ENCODE measurements at places on chromosomes 1 and 21.

DNA sequence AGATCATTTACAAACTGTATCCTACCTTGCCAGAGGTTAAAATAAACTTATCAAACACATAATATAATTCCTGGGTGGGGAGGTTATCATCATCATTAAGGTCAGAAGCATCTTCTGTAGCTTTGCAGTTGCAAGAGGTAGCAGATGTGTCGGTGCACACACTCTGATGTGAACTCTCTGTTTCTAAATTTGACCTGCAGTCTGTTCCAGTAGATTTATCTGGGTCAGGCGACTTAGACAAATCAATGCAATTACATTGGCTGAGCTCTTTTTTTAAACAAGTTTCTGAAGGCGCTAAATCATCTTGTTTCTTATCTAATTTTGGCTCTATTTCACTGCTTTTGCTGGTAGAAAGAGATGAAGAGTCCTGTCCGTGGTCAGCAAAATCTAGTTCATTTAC, 70.4 kb downstream of the PRPF38A start:
- DNase-seq = no peak

- DNase-seq = no peak
Measured at GRCh38 chr1:173445164-173445563, 32.0 kb upstream of the PRDX6 start.

GRCh38 chr1:175314300-175314699, 121.7 kb upstream of the KIAA0040 start:
- no peak for DNase-seq

DNA sequence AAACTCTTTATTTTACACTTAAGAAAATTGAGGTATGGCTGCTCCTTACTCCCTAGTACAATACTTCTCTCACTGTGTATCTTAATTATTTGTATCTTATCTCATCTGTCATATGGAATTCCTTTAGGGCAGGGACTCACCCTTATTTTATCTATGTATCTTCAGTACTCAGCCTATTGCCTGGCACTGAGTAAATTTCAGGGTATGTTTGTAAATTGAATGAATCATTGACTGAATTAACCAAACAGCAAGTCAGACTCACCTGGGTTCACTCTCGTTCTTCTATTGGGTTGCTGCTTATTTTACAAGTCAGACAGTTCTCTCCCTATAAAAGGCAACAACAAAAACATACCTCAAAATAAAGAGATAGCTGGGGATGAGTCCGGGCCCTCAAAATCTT, 63.8 kb downstream of the LAMC1 start:
- DNase-seq = no peak

GRCh38 chr21:25370311-25370744, 237.0 kb downstream of the MRPL39 start:
- peak; percentile 99 for DNase-seq

- DNase-seq = no peak
Measured at GRCh38 chr1:64100791-64101190, 102.6 kb upstream of the UBE2U start.

DNA sequence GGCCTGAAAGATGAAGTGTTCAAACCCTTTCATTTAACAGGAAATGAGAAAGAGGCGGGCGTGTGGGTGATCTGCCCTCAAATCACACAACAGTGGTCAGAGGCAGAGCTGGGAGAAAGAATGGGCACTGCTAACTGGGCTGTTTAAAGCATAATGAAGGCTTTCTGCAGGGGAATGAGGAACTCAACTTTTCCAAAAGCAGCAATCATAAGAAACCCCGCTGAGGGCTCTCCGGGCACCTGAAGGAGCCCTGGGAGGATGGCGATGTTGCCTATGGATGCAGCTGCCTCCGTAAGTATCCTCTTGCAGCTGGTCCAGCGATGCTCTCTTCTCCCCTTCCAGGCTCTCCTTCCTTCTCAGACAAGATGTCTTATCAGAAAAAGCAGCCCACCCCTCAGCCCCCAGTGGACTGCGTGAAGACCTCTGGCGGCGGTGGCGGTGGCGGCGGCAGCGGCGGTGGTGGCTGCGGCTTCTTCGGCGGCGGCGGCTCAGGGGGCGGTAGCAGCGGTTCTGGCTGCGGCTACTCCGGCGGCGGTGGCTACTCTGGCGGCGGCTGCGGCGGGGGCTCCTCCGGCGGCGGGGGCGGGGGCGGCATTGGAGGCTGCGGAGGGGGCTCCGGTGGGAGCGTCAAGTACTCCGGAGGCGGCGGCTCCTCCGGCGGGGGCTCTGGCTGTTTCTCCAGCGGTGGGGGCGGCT, 1.2 kb downstream of the LORICRIN start:
- DNase-seq = no peak

DNA sequence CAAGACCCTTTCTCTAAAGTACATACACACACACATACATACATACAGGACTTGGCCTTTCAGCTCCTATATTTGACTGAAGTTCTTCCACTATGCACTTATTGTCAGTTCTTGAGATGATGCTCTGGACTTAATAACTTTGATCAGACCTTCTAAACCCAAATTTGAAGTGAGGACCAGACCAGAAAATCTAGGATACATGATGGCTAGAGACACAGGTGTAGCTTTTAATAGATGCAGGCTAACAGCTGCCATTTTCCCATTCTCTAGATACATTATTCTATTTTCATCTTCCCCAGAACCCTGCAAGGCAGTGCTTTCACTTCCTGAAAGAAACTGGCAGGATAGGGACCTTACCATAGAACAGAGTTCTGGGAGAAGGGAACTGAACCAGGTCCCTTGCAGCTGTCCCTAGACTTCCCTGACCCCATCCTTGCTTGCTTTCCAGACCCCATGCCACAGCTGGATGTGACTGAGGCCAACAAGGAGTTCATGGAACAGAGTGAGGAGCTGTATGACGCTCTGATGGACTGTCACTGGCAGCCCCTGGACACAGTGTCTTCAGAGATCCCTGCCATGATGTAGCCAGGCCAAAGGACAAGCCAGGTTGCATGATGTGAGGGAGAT, 14.9 kb upstream of the RAB42 start:
- no peak for DNase-seq

DNA sequence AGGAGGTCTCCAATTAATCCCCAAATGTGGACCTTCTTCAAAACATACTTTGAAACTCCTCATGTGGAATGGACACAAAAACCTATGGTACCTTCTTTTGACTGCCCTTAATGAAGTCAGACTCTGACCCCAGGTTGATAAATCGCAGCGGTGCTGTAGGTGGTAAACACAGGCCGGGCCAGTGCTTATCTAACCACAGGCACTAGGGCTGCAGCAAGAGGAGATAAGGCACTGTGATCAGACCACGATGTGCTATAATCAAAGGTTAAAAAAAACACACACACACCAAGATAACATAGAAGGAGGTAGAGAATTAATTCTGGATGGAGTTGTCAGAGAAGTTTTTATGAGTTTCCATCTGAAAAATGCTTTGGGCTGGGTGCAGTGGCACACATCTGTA, 52.3 kb upstream of the SIPA1L2 start:
- no peak for DNase-seq

DNA sequence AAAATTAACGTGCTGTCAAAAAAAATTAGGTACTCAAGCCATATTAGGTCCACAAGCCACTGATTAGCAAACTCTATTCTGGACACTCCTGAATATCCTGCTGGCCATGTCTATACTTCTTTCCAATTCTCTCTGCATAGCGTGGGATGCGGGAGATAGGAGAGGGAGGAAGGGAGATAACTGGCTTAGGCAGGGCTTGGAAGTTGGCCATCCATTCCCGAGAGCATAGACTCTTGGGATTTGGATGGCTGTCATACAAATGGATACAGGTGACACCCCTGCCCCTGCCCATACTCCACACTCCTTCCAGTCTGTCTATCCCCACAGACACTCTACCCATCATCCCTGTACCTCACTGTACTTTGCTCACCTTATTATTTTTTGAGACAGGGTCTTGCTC, 2.3 kb upstream of the PRELP start:
- DNase-seq = no peak

DNA sequence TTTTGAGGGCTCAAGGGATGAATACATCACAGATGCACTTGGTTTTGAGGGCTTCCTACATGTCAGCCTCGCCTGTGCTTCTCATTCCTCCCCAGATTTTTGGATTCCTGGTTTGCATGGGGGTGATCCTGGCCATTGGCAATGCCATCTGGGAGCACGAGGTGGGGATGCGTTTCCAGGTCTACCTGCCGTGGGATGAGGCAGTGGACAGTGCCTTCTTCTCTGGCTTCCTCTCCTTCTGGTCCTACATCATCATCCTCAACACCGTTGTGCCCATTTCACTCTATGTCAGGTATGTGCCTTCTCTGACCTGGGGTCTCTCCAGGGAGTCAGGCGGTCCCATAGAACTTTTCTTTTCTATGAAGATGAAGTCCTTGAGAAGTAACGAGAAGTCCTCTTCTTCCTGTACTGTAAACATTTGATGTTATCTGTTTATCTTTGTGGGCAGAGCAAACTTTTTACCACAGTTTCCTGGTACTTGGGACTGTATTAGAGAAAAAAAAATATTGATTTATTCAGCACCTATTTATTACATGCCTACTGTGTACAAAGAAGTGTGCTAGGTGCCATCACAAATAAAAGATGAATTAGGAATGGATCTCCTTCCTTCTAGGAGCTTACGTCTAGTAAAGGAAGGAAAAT, 12.0 kb downstream of the ATP8B2 start:
- DNase-seq = no peak

DNA sequence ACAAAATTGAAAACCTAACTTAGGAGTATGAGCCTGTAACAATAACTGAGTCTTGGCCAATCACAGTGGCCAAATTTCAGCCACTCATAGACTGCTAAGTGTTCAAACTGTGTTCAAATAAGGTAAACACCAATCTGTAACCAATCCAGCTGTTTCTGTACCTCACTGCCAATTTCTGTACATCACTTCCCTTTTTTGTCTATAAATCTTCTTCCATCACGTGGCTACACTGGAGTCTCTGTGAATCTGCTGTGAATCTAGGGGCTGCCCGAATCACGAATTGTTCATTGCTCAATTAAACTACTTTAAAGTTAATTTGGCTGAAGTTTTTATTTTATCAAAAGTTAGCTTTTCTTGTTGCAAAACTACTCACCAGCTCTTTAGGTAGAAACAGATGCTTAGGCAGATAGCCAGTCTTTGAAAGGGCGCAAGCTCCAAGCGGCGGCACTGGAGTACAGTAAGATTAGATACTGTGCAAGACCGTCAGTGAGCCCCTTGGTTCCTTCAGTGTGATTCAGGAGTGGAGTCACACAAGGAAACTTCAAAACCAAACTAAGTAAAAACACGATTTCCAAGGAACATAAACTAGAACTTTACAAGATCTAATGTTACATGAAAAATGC, 43.2 kb upstream of the ADGRL2 start:
- DNase-seq = peak; percentile 11

DNA sequence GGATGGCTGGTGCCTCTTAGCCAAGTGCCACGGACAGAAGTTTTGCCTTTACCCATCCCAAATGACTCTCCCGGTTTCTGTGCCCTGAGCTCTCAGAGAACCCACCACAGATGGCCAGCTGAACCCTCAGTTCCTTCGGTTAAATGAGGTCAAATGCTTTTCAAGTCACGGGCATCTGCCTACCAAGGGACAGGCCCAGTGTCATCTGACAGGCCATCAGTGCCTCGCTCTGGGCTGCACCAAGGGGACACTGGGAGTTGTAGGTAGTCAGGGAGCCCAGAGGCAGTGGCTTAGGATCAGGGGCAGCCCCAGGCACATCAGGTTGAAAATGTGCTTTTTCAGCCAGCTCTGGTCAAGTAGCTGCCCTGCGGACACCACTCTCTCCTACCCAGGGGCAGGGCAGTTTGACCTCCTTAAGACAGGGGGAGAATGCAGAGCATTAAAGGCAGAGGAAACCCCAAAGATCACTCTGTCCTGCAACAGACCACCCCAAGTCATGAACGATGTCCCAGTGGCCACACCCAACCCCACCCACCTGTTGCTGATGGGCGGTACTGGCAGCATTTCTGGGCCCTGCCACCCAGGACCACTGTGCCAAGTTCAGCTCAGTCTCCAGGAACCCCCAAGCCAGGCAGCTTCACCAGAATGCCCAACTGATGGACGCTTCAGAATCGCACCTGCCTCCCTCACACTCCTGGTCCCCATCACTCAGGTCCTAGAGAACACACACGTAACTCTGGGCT, 60.7 kb downstream of the CASZ1 start:
- no peak for DNase-seq

All from fibroblast of skin of right quadriceps (primary cell).